ENCODE measurements at places on chromosomes 3 and 15. TPM values are rescaled to one million over a fixed set of nuclear protein-coding genes. Genes with fewer than 3 reads are reported as not detected.

CFAP100 gene
- not detected for total RNA-seq

TMEM158 gene
- total RNA-seq = 5.6 TPM

DNAJC13 gene
- 64.0 TPM for total RNA-seq

THAP10 gene
- total RNA-seq = 1.1 TPM

SEC61A1 gene
- 220 TPM for total RNA-seq

DUOXA2 gene
- not detected for total RNA-seq

SLC27A2 gene
- total RNA-seq = not detected

EXD1 gene
- total RNA-seq = under 0.01 TPM

CHRD gene
- total RNA-seq = 0.28 TPM

GRK7 gene
- under 0.01 TPM for total RNA-seq

LRRC49 gene
- 4.3 TPM for total RNA-seq

EIF2B5 gene
- 39.6 TPM for total RNA-seq

AMOTL2 gene
- total RNA-seq = 70.4 TPM

DNAH1 gene
- 1.8 TPM for total RNA-seq

ZNF662 gene
- 0.36 TPM for total RNA-seq

GOLGA6L4 gene
- total RNA-seq = 1.0 TPM

RFC4 gene
- 24.7 TPM for total RNA-seq

PPP1R14D gene
- total RNA-seq = not detected
